Umbilical cord (tissue), 2 donors: ENCODE measurements at places on chromosomes 4 and X. TPM values are rescaled to one million over a fixed set of nuclear protein-coding genes. Genes with fewer than 3 reads are reported as not detected.

APEX2 gene
- total RNA-seq = 4.3 TPM

GRCh38 chr4:122652379-122652778 is 31.5 kb upstream of the IL21 start:
- DNase-seq = peak; percentile 51

DNA sequence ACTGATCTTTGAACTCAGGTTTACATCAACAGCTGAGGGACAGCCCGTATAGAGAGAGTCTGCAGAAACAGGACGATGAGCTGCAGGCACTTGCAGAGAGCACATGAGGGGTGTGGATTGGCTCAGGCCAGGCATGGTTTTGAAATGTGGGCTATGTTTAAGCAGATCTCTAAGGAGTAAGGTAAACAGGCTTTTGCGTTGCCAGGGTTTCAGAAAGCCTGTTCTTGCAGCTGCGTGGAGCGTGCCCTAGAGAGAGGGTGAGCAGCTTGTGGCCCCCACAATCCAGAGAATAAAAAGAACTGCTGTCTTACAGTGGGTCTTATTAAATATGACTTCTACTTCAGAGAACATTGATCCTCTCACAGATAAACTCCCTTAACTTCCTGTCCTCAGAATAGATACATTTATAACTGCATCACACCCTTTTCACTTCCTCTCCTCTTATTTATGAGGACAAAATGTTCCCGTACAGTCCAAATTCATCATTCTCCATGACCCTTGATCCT is 64.1 kb downstream of the TMA16 start:
- peak; percentile 57 for DNase-seq

DNA sequence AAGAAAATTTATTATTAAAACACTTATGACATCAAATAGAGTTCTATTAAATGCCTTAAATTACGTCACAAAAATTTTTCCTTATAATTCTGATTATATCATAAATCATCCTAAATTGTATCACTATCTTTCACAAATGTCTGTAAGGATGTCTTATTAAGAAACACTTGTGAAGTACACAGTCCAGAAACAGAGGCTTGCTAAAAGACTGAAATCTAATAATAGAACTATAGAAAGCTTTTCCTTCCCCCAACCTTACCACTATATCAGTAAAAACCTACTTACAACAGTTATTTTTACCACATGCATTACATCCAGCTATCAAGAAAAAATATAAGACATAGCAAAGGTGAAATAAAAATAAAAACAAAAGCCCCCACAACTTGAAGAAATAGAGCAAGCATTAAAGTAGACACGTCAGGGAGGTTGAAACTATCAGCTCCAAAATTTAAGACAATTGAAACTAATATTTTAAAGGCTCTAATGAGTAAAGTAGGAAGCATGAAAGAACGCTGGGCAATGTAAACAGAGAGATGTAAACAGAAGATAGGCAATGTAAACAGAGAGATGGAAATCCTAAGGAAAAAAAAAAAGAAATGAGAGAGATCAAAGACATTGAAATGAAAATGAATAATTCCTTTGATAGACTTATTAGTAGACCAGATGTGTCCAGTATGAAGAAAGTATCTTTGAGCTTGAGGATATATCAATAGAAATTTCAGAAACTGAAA is 94.9 kb upstream of the TECRL start:
- no peak for DNase-seq

- no peak for DNase-seq
Measured at GRCh38 chr4:153451911-153452657, 14.1 kb upstream of the TMEM131L start.

- peak; percentile 89 for DNase-seq
Measured at GRCh38 chr4:40576651-40577480, 52.8 kb downstream of the RBM47 start.

- DNase-seq = no peak
Measured at GRCh38 chr4:106522839-106523238, 154.3 kb upstream of the GIMD1 start.

MAOA gene
- 12.5 TPM for total RNA-seq

GRCh38 chr4:89939994-89940393 is 45.3 kb downstream of the MMRN1 start:
- DNase-seq = peak; percentile 47

EXOC1L gene
- total RNA-seq = not detected

DNA sequence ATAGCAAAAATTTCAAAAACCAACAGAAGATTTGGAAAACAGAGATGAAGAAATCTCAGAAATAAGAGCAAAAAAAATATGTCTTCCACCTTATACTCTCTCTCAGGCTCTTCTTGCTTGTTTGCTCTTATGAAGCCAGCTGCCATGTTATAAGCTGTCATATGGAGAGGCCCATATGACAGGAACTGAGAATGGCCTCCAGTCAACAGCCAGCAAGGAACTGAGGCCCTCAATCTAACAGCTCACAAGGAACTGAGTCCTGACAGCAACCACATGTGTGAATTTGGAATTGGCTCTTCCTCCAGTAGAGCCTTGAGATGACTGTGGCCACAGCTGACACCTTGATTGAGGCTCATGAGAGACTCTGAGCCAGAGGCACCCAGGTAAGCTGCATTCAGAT is 51.3 kb upstream of the MAOA start:
- no peak for DNase-seq

GRCh38 chrX:96591421-96591820 is 93.2 kb upstream of the DIAPH2 start:
- no peak for DNase-seq

DNA sequence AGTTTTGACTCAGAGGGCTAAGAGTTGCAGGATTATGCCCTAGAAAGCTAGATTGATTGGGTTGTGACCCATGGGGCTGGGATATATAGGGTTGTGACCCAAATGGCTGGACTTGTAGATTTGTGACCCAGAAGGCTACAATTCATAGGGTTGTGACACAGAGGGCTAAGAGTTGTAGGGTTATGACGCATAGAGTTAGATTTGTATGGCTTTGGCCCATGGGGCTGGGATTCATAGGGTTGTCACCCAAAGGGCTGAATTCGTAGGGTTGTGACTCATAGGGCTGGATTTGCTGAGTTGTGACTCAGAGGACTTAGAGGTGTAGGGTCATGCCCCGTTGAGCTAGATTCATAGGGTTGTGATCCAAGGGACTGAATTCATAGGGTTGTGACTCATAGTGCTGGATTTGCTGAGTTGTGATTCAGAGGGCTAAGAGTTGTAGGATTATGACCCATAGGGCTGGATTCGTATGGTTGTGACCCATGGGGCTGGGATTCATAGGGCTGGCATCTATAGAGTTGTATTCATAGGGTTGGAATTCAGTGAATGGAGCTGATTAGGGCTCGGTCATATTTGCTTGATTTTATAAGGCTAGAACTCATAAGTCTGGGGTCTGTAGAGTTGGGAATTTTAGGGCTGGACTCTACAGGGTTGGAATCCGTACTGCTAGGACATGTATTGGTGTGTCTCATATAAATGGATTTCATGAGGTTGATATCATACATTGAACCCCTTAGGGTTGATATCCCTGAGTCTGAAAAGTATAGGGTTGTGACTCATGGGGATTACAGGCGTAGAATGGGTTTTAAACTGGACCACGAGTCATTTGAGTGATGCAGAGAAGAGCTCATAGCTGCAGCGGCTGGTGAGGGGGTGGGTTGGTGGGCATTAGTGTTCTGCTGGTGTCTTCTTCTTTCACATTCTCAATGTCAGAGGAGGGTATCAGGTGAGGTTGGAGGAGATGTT is 125.7 kb downstream of the CRLF2 start:
- DNase-seq = no peak

FGFRL1 gene
- 16.4 TPM for total RNA-seq

ARR3 gene
- total RNA-seq = not detected

GRCh38 chrX:37976153-37976552 is 30.2 kb upstream of the SYTL5 start:
- no peak for DNase-seq

DNA sequence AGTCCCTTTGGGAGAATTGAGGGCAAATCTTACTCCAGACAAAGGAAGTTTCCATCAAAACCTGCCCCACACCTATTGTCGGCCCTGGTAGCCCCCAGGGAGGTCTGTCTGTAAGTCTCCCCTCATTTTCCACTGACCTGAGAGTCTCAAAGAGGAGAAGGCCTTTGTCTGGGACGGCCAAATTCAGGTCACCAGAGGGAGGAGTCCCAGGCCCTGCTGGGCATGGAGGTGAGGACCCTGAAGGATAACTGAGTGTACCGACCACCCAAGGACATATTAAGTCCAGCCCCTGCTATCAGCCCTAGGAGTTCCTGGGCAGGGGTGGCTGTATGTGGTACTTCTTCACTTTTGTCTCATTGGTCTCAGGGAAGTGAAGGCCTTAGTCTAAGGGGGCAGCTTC is 229.9 kb downstream of the FGF13 start:
- no peak for DNase-seq

- DNase-seq = no peak
Measured at GRCh38 chr4:153209410-153209809, 5.2 kb downstream of the TRIM2 start.

- DNase-seq = no peak
Measured at GRCh38 chrX:11187001-11187400, 75.9 kb downstream of the HCCS start.

IL3RA gene
- 4.1 TPM for total RNA-seq

GRCh38 chrX:130877892-130878341 is 25.1 kb downstream of the ENOX2 start:
- no peak for DNase-seq

- DNase-seq = peak; percentile 22
Measured at GRCh38 chrX:57918750-57919436, 8.6 kb upstream of the ZXDA start.

DNA sequence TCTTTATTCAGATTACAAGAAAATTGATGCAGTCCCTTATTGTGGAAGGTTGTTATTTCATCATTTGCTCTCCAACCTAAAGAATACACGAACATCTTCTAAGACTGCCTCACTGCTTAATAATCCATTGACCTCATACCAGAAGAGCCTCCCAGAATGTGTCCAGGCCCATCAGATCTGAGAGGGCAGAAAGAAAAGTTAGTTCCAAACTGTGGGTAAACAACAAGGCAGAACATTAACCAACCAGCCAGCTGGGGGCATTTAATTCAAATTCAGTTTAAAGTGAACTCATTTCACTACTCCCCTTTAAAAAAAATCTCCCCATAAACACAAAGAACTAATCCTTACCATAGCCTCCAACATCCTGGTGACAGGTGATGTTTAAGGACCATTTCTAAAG is 13.8 kb downstream of the GPC4 start:
- DNase-seq = no peak

- no peak for DNase-seq
Measured at GRCh38 chrX:15546745-15547144, 46.1 kb downstream of the BMX start.

DNA sequence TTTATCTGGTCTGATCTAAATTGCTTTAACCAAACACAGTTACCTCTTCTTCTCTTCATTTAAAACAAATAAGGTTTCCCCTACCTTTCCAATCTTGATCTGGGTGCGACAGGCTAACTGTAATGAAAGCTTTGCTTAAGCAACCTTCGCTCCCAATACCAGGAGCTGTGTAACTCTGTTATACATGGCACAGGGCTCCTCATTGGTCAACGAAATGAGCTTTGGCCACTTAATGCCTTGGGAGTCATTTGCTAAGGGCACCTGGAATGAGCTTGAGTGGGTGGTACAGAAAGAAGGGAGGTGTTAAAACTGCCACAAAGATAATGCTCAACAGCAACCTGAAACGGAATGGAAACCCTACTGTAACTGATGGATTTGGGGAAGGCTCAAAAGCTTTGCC is 140.5 kb downstream of the CHRNA9 start:
- DNase-seq = no peak

KLHL4 gene
- total RNA-seq = 39.7 TPM

JAKMIP1 gene
- total RNA-seq = 4.1 TPM
